ENCODE measurements at places on chromosomes 13 and 19.

GRCh38 chr13:49303533-49304252 lies 56.0 kb downstream of the CDADC1 start:
- no peak for DNase-seq

GRCh38 chr13:48853728-48854102 lies 122.0 kb upstream of the FNDC3A start:
- DNase-seq, result no peak

DNA sequence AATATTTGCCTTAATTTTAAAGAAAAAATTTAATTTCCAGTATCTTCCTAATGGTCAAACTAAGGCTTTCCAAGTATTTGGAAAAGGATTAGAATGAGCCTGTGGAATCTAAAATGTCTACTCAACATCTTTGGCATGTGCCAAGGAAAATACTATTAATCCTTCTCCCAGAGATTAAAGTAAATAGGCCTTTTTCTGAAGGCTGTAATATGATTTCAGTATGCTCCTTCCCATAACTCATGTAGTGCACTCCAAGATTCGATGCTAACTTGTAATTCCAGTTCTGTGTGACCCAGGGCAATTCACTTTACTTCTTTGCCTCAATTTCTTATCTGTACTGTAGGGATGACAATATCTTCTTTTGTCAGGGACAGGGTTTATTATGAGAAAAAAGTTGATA lies 196.9 kb downstream of the ZIC5 start:
- no peak for DNase-seq

DNA sequence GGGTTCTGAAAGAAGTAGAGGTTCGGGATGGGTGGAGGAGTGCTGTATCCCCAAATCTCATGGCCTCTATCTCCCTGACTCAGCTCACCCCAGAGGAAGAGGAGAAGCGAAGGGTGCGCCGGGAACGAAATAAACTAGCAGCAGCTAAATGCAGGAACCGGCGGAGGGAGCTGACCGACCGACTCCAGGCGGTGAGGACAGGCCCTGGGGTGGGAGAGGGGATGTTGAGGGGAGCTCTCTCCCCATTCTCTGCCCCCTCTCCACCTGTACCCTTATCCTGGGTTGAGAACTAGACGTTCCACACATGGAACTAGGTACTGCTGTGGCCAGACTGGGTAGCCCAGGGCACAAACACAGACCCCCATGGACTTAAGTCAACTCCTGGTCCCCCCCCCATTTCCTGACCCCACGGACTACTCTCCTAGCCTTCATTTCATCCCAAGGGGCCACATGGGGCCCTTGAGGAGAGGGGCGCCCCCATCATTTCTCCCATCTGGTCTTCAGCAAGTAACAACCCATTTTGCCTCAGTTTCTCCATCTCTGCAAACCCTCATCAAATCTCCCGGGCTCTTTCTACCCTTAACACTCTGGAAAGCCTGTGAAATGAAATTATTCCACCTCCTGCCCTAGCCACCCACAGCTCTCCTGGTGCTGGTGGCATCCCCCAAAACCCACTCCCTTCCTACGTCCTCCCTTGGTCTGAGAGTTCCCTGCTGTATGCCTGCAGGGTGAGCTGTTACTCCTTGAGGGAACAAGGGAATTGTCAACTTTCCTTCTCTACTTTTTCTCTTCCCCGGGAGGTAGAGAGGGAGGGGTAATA lies 3.5 kb downstream of the FOSB start:
- DNase-seq, result no peak

DNA sequence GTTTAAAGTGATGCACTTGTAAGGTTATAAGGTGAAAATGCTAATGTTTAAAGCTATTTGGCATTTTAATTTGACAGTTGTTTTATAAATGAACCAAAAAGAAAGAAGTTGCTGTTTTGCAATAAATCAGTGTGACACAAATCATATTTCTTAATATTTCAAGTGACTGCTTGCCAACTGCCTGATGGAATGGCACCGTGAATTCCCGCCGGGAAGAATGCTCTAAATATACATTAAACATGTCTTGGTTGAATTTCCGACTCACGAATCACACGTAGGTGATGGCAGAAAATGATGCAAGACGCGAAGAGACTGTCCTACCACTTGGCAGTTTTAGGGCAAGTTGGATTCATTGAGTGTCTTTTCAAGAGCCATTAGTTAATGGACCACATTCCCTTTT lies 3.1 kb upstream of the GJB2 start:
- no peak for DNase-seq

DNA sequence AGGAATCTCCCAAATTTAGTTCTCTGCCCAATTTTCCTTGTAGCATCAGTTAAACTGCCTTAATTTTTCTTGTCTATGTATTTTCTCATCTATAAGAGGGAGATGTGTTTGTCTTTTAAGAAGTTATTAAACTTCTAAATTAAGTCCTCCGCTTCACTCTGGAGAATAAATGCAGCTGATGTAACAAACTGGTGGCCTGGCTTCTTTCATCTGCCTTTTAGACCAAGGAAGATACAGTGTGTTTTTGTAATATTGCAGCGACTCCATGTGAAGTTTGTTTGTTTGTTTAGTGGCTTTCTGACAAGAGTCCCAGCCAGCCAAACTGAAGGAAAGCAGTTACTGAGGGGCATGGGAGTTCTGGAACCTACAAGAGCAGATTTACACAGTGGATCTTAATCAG lies 56.4 kb downstream of the KLF12 start:
- no peak for DNase-seq
